Activated gamma-delta T cell treated with Interleukin-2 at 50 U/mL for 16 hours (primary cell): ENCODE measurements at places on chromosomes 4 and X.

- DNase-seq: no peak
Observed at GRCh38 chrX:119015407-119016237, 41.2 kb downstream of the LONRF3 start.

- no peak for DNase-seq
Observed at GRCh38 chrX:118983513-118983912, 9.1 kb downstream of the LONRF3 start.

GRCh38 chr4:171157462-171158082 is 655.6 kb upstream of the GALNTL6 start:
- DNase-seq: no peak

DNA sequence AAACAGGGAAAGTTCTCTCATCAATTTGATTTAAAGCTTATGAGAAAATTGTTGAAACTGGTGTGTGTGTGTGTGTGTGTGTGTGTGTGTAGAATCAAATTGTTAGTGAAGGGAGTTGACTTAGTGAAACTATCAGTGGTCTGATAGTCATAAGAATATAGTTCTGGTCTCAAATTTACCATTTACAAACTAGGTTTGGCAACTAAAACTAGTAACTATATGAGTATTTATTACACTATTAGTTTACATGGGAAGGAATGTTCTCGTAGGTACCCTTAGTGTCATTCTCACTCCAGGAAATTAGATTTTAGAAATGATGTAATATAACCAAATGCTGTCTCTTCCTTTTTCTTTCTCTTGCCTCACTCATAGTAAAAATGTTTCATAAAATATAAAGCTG is 11.9 kb downstream of the SULT1E1 start:
- no peak for DNase-seq

- DNase-seq: no peak
Observed at GRCh38 chr4:146029147-146029546, 90.5 kb upstream of the ZNF827 start.

DNA sequence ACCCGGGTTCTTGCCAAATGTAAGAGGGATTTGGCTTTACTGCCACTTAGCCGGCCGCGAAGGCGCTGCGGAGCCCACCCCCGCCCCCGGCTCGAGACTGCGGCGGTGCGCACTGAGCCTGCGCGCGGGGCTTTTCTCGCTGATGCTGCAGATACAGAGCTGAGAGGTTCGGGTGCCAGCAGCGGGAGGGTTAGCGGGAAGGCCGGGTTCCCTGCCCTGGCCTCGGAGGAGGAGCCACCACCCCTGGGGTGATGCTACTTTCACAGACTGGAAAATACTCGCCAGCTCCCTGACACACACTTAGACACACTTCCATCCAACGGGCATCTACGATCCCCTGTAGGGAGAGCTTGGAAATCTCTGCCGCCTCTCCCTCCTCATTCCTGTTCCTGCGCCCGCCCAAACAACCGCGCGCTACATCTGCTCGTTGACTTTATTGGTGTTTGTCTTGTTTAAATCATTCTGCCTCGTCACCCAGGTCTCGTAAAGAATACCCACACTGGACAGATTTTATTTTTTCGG is 2.1 kb upstream of the PCDH7 start:
- no peak for DNase-seq

- DNase-seq: no peak
Observed at GRCh38 chr4:12770351-12770750, 713.8 kb downstream of the RAB28 start.

GRCh38 chrX:124023838-124024238 is 62.3 kb downstream of the STAG2 start:
- DNase-seq: no peak

GRCh38 chr4:23993373-23993772 is 103.5 kb upstream of the PPARGC1A start:
- no peak for DNase-seq

- no peak for DNase-seq
Observed at GRCh38 chr4:8238036-8238511, 31.5 kb upstream of the HTRA3 start.

DNA sequence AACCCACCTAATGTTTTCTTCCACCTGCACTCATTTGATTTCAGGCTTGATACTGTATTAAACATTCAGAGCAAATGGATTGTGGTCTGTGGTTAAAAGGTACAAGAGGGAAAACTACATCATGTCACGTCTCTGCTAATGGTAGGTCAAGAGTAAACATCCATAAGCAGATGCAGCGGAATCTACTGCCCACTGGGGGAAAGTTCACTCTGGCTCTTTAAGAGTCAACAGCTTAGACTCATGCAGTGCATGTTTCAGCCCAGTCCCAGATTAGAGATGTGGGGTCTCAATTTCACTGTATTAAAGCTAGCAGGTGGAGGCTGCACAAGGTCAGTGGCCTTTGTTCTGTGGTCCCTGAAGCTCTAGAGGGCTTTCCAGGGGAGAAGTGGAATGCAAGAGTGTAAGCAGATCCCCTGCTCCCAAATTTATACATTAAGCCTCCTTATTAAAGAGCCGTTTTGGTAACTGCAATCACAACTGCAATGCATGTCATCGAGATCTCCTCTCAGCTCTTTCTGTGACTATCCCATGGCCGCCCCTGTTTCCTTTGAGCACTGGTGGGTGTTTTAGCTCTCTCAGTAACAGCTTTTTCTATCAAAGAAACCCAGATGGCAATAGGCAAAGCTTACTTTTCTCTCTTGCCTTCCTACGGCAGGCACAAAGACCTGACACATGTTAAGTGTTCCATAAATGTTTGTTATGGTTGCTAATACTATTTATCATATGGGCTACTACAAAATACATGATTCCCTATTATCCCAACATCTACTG is 53.4 kb downstream of the LDB2 start:
- DNase-seq: no peak

DNA sequence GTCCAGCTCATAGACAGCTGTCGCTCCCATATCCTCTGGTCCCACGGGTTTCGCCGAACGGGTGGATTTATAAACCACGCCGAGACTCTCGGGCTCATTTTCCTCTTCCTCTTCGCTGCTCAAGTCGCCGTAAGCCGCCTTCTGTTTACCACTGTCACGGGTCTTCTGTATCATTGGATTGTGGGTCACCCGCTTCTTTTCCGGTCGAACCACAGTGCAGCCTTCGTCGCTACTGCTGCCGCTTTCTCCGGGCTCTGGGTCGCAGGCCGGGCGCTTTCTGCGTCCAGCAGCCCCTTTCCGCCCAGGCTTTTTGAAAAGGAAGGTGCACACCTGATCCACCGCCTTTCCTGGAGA is 311 bp downstream of the RNF113A start:
- DNase-seq: no peak

DNA sequence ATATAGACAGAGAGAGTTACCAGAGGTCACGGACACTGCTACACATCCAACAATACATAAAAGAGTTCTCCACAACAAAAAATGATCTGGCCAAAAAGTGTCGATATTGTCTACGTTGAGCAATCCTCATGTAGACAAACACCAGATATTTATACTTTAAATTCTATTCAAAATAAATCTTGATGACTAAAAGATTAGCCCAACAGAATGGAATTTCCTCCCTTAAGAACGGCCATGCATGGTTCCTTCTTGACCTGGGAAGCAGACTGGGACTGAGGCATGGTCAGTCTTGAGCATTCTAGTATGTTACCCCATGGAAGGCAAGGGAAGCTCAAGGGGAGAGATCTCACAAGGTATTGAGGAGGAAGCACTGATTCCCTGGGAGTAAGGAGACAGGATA is 43.5 kb downstream of the LHFPL1 start:
- no peak for DNase-seq

- DNase-seq: no peak
Observed at GRCh38 chrX:150184491-150184890, 178.6 kb upstream of the MAMLD1 start.

GRCh38 chr4:147833741-147834140 is 101.9 kb downstream of the ARHGAP10 start:
- no peak for DNase-seq

GRCh38 chr4:169225812-169226211 is 44.9 kb downstream of the SH3RF1 start:
- no peak for DNase-seq

DNA sequence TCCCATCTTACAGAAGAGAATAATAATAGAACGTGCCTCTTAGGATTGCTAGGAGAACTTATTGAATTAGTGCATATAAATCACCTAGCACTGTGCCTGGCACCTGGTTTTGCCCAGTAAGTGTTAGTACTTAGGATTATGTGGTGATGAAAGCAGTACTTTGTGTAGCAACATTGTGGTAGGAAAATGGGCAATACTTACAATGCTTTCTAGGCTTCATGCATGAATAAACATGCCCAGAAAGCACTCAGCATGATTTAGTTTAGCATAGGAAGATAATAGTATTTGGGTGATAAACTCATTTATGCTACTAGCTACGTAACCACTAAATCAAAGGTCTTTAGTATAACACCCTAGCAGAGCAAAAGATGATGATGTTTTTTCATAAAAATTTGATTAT is 105.6 kb downstream of the NEUROG2 start:
- no peak for DNase-seq

DNA sequence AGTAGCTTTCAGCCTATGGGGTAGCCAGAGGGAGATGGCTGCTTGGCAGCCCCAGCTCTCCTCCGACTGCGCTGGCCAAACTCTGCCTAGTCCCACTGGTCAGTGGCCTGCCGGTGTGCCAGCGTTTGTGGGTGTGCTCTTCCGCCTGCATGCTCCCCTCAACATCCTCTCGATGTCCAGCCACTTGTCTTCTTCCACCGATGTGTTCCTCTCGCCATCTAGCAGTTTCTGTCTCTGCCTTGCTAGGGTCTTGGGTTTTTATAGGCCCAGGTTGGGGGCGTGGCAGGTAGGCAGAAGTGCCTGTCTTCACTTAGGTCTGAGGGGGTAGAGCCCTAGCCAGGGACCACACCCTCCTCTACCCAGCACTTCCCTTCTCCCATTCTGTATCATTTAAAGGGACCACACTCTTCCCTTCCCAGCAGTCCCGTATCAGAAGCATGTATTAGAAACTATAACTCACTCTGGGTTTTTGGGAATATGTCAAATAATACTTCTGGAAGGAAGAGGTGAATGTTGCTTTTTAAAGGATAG is 124.4 kb downstream of the KDM6A start:
- DNase-seq: no peak

GRCh38 chr4:2728221-2728620 is 27.9 kb downstream of the TNIP2 start:
- no peak for DNase-seq

DNA sequence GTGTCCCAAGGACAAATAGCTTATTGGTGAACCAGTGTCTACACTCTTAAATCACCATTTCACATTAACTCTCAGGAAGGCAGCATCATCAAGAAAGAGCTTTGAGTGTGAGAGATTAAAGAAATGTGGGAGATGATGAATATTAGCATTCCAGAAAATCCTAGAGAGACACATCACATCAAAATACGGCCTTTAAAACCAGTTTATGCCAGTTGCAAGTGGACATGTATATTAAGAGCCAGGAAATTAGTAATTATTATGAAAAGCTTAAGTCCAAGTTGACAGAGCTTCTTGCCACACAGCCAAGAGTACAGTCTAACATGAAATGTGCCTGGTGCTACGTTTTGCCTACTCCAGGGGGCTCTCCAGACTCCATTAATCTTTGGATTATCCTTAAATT is 503.0 kb upstream of the BOD1L1 start:
- DNase-seq: no peak

- DNase-seq: no peak
Observed at GRCh38 chr4:86855572-86855971, 6.4 kb upstream of the SLC10A6 start.

DNA sequence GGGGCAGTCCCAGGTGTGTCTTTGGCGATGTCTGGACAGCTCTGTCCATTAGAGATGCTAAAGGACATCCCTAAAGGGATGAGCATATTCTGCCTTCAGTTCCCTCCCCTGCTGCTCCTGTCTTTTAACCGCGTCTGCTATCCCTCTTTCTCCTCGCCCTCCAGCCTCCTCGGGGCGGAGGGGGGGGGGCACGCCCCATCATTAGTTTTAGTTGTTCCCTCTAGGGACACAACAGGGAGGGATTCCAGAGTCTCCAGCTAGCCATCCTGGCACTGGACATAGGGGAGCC is 1.1 kb downstream of the MSL3 start:
- DNase-seq: no peak

DNA sequence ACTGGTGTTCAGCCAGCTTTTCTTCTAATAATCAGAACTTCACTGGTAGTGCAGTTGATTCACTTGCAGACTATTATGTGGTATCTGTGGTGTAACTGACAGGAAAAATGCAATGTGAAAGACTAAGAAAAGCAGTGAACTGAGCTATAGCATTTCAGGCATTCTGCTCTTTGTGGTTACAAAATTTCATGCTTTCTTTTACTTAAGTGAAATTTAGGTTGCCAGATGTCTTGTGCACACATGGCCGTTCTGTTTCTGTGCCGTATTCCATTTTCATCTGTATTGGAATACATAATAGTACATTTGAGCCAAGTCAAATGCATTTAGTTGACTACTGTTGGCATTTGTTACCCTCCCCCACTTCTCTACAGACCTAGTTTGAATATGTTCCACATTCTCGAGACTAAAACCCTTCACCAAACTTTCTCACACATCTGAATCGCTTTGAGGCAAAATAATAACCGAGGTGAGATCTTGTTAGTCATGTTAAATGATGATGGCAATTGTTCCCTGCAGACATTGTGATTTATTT is 8.2 kb downstream of the RTL3 start:
- no peak for DNase-seq

- DNase-seq: no peak
Observed at GRCh38 chr4:150722908-150723362, 141.0 kb downstream of the MAB21L2 start.

DNA sequence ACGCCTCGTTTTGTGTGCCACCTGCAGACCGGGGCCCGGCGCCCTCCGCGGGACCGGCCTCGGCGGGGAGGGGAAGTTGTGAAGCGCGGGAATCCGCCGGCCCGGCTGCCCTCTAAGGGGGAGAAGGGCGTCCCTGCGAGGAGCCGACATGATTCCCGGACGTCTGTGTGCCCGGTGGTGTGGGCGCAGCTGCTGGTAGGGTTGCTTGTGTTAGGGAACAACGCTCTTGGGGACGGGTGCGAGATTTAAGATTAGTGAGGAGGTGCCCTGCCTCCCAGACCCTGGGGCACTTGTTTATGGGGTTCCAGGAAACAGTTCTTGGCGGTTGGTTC is 627 bp downstream of the CDKN2AIP start:
- no peak for DNase-seq

DNA sequence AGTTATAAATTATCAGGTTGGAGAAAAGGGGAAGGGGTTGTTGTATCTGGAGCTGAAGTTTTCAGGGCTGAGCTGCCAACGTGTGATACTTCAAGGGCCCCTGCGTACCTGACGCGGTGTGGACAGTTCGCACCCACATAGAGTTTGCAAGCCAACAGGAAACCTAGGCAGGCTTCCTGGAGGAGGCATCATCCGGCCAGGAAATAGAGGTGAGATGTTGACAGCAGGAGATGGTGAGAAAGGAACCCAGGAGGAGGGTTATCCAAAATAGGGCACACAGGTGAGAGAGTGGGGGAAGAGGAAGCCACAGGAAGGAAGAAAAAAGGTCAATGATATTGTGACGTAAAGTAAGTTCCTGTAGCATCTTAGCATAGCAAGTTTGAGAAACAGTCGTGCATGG is 127.2 kb downstream of the DHRSX start:
- DNase-seq: no peak

DNA sequence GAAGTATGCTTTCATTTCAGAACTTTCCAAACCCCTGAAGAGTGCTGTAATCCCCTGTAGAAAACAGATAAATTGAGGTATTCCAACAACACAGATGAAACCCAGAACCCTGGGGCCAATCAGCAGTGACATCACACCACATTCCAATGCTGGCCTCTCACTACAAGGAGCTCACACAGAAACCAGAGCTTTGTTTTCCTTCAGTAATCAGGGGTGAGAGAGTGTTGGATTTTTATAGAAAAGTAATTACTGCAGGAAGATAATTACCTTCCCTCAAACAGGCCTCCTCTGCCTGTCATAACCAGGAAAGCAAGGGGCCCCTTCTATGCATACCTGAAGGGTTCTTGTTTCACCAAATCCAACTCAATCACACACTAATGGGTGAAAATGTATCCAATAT is 246.2 kb downstream of the SCFD2 start:
- DNase-seq: no peak
